Naive B cell (primary cell): ENCODE measurements at places on chromosomes 7 and 10.

GRCh38 chr10:3350617-3351258 lies 178.2 kb upstream of the PITRM1 start:
- no peak overlapping the region for H3K27ac ChIP-seq
- H3K4me1 ChIP-seq = peaks cover 10% of the 10 kb centered on the region
- no peak overlapping the region for H3K4me3 ChIP-seq
- H3K27me3 ChIP-seq = peaks cover 38% of the 10 kb centered on the region
- no peak for DNase-seq

DNA sequence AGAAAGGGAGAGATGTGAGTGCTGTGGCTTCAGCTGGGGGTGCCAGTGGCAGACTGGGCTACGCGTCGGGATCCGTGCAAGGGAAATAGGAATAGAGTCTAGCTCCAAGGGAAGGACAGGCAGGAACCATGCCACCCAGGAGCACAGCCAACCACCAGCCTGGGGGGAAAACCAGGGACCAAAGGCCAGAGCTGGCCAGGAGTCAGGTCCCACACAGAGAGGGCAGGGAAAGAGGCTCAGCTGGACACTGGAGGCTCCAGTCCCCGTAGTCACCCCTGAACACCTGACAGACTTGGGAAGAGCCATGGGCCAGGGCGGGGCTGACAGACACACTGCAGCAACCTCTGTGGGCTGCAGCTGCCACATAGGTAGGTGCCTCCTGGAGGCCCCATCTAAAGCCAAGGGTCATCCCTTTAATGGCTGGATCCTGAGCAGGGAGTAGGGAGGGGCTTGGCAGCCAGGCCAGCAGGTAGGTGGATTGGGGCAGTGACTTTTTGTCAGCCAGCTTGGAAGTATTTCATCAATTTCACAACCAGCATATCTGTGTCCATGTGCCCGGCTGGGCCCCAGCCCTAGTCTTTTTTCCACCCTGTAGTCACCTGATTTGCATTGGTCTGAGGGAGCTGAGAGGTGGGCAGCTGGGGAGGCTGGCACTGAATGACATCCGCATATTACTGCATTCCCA lies 163.2 kb downstream of the SH2D4B start:
- DNase-seq = no peak
- H3K36me3 ChIP-seq = no peaks in the 10 kb centered on the region
- H3K4me1 ChIP-seq = no peaks in the 10 kb centered on the region
- no peak overlapping the region for H3K4me3 ChIP-seq
- H3K27me3 ChIP-seq = peaks cover 16% of the 10 kb centered on the region

- H3K36me3 ChIP-seq = no peaks in the 10 kb centered on the region
- H3K27me3 ChIP-seq = no peaks in the 10 kb centered on the region
- no peaks in the 10 kb centered on the region for H3K4me1 ChIP-seq
- H3K4me3 ChIP-seq = no peak overlapping the region
Observed at GRCh38 chr10:65945061-65945460, 980.8 kb upstream of the LRRTM3 start.

GRCh38 chr7:15332956-15333355 lies 228.9 kb downstream of the AGMO start:
- no peaks in the 10 kb centered on the region for H3K4me1 ChIP-seq
- no peaks in the 10 kb centered on the region for H3K36me3 ChIP-seq
- no peak overlapping the region for H3K4me3 ChIP-seq
